Bronchial epithelial cell (primary cell): ENCODE measurements at places on chromosomes 6 and 20. TPM values are rescaled to one million over a fixed set of nuclear protein-coding genes. Genes with fewer than 3 reads are reported as not detected.
A peak's percentile ranks its signal among the peaks of the same experiment; 100 is the strongest.

Gene GNMT
- 0.26 TPM in 1 of 2 replicates, not detected in the other for total RNA-seq

Gene RCAN2
- under 0.01 TPM in 1 of 2 replicates, not detected in the other for total RNA-seq

DNA sequence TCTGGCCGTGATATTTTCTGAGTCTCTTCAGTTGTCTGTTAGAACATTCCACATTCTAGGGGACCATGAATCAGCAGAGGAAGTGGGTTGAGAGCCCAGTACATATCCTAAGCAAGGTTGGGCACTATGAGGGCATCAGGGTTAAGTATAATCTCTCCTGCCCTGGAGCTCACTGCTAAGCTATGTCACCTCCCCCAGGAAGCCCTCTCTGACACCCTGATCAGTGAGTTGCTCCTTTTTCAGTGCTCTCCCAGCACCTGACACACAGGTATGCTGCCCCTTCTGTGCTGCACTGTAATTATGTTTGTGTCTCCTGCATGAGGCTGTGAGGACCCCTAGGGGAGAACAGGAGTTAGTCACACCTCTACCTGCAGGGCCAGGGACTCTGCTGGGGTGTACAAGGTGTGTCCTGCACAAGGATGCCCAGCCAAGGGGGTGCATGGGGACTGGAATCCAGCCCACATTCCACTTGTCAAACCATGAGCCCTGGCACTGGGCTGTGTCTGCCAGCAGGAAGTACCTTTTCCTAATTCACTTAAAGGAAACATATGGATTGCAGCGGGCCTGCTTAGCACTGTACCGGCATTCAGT, 3.9 kb downstream of the RAB44 start:
- peak; percentile 52 for DNase-seq

Gene GSTA2
- not detected in 2 replicates for total RNA-seq

Gene UNC5CL
- 0.26 TPM in 2 replicates for total RNA-seq

GRCh38 chr6:145208474-145208873, 526.8 kb downstream of the EPM2A start:
- DNase-seq: no peak

DNA sequence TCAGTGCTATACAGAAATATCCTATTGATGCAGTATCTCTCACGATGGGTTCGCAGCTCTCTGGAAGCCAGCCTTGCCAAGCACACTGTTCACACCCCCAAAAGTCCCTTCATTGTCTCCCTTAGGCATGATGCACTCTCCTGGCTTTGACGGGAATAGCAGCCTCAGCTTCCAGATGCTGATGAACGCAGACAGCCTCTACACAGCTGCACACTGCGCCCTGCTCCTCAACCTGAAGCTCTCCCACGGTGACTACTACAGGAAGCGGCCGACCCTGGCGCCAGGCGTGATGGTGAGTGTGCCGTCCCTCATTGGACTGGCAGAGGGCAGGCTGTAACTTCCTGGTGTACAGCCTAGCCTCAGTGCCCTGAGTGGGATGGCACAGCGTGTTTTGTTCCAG, 60.0 kb upstream of the PBOV1 start:
- peak; percentile 46 for DNase-seq

DNA sequence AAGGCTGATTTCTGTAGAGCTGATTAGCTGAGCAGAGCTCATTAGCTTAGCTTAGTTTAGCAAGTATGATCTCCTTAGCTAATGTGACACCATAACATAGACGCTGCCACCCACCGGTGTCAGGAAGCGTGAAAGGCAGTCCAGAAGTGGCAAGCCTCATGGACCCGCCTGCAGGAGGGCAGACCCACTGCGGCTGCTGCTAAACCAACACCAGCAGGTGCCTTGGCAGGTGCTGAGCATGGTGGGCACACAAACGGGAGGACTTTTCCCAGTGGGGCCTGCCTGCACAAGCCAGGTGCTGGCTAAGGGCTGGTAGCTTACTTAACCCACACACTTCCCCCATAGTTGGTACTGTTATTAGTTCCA, 22.7 kb downstream of the ZDHHC14 start:
- no peak for DNase-seq

DNA sequence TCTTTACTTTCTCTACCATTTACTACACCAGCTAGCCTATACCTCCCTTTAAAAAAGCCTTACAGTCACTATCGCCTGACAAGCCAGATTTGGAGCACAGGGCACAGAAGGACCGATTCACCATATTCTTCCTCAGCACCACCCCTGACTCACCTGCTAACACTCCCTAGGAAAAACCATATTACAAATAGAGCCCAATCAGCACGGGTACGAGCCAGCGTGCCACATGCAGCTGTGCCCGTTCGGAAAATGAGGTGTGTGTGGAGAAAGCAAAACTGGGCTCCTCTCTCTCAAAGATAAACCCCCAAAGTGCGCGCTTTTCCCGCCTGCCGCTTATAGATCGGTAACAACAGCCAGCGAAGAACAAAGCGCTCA, 1.2 kb downstream of the SYNCRIP start:
- peak; percentile 47 for DNase-seq

GRCh38 chr6:137683916-137684315, 183.1 kb upstream of the TNFAIP3 start:
- no peak for DNase-seq

DNA sequence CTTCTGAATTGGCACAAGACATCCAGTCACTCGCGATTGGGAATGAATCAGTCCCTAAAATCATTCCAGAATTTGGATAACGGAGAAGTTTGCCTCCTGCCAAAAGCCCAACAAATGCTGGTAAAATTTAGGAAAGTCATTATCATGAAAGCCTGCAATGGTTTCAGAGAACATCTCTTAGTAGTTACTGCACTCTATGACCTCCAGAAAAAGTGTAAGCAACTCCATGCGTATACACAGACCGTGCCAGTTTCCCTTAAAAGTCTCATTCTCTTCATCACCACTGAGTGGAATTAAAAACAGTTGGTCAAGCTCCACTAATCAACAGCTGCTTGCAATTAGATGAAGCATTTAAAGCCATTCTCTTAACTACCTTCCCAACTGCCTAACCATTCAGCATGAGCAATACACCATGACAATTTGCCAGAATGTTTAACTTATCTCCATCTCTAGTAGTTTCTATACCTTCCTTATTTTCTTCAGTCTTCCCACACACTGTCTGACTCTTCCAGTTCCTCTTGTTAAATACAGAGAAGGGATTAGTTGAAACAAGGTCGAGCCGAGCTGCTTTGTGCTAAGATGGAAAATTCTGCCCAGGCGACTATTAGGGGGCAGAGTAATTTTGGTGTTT, 183.6 kb upstream of the PRDM1 start:
- DNase-seq: no peak

GRCh38 chr20:17391127-17391771, 139.9 kb downstream of the BFSP1 start:
- no peak for DNase-seq

DNA sequence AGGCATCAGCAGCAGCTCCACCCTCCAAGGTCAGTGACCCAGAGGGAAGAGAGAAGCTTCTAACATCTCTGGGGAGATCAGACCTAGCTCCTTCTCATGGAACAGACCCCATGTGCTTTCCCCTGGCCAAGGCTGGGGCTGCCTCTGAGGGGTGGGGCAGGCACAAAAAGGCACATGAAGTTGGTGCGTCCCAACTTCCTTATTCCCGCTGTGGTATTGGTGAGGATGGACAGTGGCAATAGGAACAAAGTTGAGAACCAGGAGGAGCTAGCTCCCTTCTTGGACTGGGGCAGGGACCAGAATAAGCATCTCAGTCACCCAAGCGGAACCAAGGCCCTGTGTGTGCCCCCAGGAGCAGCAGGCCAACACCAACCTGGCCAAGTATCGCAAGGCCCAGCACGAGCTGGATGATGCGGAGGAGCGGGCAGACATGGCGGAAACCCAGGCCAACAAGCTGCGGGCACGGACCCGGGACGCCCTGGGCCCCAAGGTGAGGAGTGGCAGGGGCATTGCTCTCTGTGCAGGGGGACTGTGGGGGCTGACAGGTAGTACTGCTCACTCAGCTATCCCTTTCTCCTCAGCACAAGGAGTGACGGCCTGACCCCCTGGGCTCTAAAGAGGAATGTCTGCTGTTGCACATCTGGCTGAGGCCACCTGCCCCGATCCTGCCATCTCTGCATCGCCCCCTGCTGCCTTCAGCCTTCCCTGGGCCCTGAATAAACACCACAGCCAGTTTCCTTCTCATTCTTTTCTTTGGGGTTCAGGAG, 46.1 kb downstream of the MYH7B start:
- DNase-seq: no peak

Gene TNXB
- total RNA-seq: 1.4 and 2.4 TPM in 2 replicates

DNA sequence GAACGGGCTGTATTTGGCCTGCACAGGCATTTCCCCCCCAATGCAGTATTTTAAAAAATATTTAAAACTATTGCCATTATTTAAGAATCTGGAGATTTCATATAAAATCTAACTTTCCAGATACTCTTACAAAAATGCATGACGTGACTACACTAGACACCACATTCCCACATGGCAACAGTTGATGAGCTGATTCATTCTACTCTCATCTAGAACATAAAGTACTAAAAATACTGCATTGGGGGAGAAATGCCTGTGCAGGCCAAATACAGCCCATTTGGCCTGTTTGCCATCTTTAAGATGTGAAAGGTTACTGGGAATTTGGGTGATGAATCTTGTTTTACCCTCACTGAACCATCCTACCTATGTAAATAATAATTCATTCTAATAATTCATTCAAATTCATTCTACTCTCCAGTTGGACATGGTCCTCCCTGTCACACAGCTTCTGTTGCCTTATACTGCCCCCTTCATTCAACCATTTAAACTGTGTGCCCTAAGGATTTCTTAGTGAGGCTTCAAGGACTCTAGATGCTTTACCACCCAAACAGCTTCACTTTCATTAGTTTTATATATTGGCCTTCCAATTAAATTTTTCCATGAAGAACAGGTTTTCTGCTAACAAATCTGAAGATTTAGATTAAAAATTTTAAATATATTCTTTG, 6.9 kb upstream of the ZSCAN16 start:
- DNase-seq: no peak

DNA sequence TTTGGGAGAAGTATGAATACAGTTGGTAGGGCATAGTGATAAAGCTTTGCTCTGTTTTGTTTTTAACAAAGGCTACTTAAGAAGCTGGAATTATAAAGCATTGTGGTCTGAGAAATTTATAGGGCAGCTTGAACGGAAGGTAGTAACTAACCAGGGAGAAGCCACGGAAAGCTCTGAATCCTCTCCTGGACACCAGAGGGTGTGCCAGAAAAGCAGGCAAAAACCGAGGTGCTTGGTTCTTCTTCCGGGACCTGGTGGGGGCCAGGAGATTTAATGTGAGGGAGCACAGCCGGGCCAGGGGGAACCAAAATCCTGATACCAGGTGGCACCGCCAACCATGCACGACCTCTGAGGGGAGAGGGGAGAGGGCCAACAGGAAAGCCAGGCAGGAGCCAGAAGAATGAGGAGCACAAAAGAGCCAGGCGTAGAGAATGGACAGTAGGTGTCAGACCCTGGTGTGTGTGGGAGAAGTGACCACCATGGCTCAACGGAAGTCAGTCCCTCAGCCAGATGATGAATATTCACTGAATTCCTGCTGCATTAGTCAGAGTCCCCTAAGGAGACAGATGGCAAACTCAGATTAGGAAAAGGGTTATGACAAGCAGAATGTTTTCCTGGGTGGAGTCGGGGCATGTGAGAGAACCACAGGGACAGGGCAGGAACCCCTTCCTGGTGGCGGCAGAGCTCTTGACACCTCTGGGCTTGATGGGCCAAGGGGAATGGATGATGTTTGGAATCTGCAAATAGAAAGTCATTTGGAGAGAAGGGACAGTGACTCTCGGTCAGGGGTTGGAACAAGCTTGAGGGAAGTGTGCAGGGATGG, 262.3 kb downstream of the ZNF217 start:
- DNase-seq: no peak

DNA sequence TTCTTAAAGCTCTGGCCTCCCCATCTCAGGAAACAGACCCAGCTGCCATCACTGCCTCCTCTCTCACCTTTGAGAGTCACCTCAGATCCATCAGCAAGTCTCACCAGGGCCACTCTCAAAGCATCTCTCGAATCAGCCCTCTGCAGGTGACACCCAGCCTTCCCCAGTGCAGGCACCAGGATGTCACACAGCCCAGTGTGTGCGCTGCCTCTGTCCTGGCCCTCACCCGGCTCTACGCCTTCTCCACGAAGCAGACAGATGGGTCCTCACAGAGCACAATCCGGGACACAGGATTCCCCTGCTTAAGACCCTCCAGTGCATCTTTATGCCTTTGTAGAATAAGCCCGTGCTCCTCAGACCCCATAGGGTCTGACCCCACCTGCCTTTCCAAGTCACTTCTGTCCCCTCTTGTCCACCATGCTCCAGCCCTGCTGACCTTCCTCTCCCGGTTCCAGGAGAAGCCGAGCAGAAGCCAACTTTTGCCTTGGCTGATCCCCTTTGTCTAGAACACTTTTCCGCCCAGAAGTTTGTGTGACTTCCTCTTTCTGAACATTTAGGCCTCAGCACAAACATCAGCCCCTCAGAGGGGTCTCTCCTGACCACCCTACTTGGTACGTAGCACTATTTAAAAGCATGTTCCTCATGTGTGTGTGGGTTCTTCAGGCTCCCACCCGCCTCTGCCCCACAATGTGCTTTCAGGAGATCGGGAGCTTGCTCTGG, 60.2 kb downstream of the PSMG4 start:
- no peak for DNase-seq

DNA sequence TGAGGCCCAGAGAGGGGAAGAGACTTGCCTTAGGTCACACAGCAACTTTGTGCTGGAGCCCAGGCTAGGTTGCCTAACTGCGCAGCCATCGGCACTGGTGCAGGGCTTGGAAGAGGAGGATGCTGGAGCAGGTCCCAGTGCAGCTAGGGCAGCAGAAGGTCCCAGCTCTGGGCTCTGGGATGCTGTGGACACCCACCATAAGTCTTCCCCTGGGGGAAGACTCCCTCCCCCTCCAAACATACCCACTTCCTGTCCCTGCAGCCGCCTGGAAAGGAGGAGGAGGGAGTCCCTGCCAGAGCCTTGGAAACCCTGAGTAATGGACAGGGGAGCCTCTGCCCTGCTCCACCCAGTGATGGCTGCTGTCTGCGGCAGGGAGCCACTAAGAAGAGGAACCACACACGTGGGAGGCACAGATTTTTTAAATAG, 93.6 kb downstream of the NCR2 start:
- peak; percentile 4 for DNase-seq

GRCh38 chr6:101386982-101387381, 6.5 kb upstream of the GRIK2 start:
- peak; percentile 42 for DNase-seq

Gene TMC2
- not detected in 2 replicates for total RNA-seq

- no peak for DNase-seq
Observed at GRCh38 chr6:131651782-131652181, 14.7 kb downstream of the ENPP3 start.

- DNase-seq: no peak
Observed at GRCh38 chr6:42171813-42172581, 1.2 kb upstream of the GUCA1A start.

DNA sequence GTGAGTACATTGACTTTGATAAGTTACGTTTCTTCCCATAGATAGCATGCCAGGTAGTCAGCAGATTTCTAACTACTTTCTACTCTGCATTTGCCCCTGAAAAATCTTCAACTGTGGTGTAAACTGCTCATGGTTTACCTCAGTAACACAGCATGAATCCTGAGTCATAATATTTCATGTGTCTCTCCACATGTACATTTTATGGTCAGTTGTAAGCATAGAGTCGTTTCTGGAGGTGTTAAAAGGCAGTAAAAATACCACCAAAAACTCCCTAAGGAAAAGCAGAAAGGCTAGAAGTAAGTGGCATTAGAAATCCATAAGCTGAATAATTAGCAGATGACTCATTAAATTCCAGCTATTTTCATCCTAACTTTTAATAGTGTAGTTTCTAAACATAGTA, 4.1 kb upstream of the GPR63 start:
- no peak for DNase-seq

Gene SRMS
- total RNA-seq: 0.13 and 0.79 TPM in 2 replicates
